Esophagus muscularis mucosa (tissue), 4 donors: ENCODE measurements at places on chromosomes 2 and 18. TPM values are rescaled to one million over a fixed set of nuclear protein-coding genes. Genes with fewer than 3 reads are reported as not detected.

The KCNG3 gene
- 0.17 TPM for total RNA-seq

DNA sequence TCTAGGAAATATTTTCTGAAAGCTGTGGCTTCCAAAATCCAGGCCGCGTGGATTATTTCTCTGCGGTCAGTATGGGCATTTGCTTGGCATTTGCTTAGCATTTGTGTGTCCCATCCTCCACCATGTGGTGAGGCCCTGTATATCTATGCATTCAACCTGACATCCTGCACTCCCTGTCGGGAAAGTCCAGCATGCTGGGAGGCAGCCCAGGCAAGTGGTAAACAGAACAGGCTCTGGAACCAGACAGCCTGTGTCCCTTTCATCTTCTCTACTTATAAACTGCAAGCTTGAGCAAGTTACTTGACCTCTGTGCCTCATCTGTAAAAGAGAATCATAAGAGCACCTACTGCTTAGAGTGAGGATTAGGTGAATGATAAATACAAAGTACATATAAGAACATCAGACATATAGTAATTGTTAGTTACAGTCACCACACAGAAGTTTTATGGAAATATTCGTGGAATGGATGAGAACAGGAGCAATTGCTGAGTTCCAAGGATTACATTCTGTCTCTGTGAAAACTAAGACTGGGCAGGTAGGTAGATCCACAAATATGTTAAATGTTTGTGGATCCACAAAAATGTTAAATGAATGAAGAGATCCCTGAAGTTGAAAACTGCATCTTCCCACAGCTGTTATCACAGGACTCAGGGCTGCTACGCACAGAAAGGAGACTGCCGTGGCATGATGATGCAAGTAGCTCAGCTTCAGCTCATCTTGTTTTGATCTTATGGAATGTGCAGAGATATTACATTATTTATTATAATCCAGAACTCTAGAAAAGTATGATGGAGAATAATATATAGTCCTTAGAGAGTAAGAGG lies 317.0 kb upstream of the MMADHC start:
- no peak for DNase-seq

GRCh38 chr2:155815851-155816250 lies 516.7 kb downstream of the NR4A2 start:
- no peak for DNase-seq

- DNase-seq: no peak
Measured at GRCh38 chr18:58638441-58638840, 9.6 kb upstream of the ALPK2 start.

DNA sequence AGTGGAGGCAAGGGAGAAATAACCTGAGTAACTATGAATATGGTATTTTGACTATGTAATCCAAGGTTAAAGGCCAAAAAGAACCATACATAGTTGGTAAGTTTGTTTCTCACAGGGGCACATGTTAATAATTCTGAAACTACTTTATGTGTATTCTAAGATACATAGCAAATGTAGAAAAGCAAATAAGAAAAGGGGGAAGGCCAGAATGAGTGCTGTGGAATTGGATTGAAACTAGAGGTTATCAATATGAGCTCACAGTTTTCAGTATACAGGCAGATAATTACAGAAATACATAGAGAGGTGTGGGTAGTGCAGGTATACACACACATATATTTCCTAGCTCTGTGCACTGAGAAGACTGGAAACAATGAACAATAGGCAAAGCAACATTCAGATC lies 13.7 kb downstream of the INO80C start:
- DNase-seq: no peak

GRCh38 chr2:54656863-54657262 lies 66.6 kb upstream of the EML6 start:
- DNase-seq: no peak

DNA sequence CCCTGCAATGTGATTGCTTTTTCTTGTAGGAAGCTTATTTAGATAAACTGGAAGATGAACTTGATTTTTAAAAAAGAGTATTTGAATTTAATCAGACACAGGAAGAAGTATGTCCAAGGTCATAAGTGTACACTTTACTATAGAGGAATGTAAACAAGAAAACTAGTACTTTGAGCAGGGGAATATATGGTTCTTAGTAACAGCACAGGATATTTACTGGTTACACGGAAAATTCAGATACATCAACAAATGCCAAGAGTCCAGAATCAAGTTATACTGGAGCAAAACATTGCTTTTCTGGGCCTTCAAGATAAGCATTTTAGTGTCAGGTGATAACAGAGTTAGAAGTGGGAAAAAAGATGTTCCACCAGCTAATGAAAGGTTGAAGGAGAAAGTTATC lies 75.5 kb downstream of the EFEMP1 start:
- no peak for DNase-seq

GRCh38 chr2:217307023-217307422 lies 447.2 kb upstream of the TNP1 start:
- no peak for DNase-seq

GRCh38 chr2:137252934-137253333 lies 487.6 kb downstream of the THSD7B start:
- DNase-seq: no peak

GRCh38 chr2:140442319-140442718 lies 1662.1 kb upstream of the NXPH2 start:
- DNase-seq: no peak
